Ovary (tissue), 10 donors: ENCODE measurements at places on chromosomes 12 and 14. TPM values are rescaled to one million over a fixed set of nuclear protein-coding genes. Genes with fewer than 3 reads are reported as not detected.

RERGL gene
- total RNA-seq = 0.48 TPM

SRSF9 gene
- 72.7 TPM for total RNA-seq

PMEL gene
- total RNA-seq = 2.9 TPM

ULK1 gene
- total RNA-seq = 46.8 TPM

ADAMTS20 gene
- not detected for total RNA-seq
